ENCODE measurements at places on chromosomes 12 and 14.

GRCh38 chr12:5556033-5556614, 124.2 kb downstream of the NTF3 start:
- DNase-seq: no peak

- no peak for DNase-seq
These were observed 89.0 kb downstream of the RFX4 start for GRCh38 chr12:106671840-106672239.

- DNase-seq: no peak
These were observed 322.7 kb downstream of the CEP128 start for GRCh38 chr14:80618751-80619329.

GRCh38 chr14:22418631-22419030, 170.4 kb downstream of the DAD1 start:
- DNase-seq: no peak

GRCh38 chr14:56862836-56863235, 52.6 kb upstream of the OTX2 start:
- DNase-seq: peak; percentile 12

- no peak for DNase-seq
These were observed 2.2 kb downstream of the BAZ1A start for GRCh38 chr14:34872822-34873588.

DNA sequence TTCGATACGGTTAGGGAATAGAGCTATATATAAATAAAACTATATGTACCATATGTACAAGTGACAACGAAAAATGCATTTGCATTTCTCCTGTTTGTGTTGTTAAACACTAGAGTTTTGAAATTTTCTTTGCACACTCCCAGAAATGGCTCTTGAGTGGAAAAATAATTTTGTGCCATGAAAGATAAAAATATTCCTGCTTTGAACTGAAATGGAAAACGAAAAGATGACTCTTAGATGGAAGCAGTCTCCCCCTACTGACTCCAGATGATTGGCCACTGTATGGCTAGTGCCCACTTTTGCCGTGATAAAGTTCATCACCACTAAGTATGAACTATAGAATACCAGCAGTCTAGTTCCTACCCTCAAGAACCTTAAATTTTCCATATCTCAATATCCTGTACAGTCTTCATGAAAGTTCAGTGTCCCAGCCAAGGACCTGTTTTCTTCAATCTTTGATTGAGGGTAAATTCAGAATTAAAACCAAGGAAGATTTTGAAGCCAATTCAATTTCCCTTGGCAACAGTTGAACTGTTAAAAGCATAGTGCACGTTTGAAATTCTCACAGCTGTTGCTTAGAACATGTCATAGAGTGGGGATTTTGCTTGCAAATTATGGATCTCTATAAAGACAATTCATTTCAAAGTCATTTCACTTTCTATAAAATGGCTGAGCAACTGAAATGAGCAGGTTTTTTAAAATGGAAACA, 1.6 kb upstream of the PPP2R5E start:
- no peak for DNase-seq

GRCh38 chr12:12081836-12082497, 11.2 kb downstream of the BCL2L14 start:
- peak; percentile 14 for DNase-seq

GRCh38 chr14:95396221-95396620, 76.5 kb upstream of the CLMN start:
- no peak for DNase-seq

DNA sequence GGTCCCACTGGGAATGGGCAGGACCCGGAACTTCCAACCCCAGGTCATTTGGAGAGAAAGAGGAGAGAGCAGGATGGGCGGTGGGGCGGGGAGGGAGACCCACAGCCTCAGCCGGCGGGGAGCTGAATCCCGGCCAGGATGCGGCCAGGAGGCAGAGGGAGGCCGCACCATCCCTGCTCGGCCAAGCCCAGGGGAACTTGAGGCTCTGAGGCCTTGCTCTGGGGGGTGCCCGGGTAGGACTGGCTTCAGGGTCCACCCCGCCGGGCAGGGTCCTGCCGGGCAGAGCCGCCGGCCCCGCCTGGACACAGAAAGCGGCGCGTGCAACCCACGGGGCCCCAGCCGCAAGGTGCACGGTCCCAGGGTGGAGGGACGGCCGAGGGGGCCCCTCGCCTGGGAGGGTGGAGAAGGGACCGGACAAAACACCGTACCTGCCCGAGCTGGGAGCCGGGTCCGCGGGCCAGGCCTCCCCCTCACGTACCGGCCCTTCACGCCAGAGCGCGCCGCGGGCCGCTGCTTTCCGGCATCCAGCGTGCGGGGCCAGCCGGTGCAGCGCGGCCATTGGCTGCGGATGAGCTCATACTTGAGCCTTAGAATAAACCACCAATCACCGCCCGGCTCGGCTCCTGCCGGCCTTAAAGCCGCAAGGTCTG, at the start of gene RPS6KL1:
Gene RPS6KL1 (minus strand): TSS at position 509 of the 650 bp plus-strand sequence. CDS start 1,719 bp downstream, outside the sequence.
- DNase-seq: peak; percentile 85

DNA sequence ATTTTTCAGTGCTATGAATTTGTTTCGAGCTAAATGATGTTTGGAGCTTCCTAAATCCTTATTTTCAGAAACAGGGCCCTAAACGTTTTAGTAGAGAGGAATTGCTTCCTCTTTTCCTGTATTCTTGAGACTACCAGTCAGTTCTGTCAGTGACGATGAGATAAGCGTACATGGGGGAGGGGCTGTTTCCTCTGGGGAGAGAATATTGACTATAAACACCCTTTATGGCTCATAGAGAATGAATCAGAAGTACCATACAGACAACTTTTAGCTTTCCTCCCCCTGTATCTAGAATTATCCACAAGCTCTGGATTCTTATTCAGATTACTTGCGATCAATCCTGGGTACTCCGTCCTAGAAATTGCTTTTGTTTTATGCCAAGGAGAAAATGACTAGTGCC, 5.1 kb downstream of the TBK1 start:
- no peak for DNase-seq

DNA sequence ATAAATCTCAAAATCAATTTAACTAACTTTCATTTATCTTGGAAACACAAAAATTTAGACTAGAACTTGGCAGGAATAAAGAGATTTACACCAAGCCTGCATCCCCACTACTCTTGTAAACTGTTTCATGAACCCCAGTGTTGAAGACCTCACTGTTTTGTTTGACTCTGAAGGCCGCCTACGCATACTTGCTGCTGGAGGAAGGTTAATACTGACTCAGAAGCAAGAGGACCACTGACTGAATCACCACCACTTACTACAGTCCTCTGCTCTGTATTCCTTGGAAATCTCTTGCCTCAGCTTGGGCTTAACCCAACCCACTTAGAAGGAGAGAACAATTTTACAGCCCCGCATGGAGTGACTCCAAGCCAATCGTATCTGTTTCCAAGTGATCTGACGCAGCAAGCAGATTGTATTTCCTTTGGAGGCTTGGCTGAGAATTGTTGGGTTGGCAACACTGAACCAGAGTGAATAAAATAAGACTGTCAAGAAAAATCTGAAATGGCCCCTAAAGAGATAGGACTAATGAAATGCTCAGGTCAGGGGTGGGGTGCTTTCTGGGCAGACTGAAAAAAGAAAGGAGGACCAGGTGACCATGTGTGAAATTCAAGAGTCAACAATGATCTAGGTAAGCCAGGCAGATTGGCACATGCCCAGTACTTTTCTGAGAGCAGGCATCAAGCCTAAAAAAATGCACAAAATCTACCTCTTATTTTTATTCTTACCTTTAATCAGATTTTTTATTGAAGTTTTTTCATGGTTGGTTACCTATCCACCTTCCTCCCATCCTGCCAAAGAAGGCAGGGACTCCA, 248.6 kb downstream of the ZFP36L1 start:
- DNase-seq: peak; percentile 32

- DNase-seq: no peak
These were observed 67.8 kb downstream of the METTL25 start for GRCh38 chr12:82426081-82426480.

GRCh38 chr12:42679466-42679865, 89.9 kb upstream of the PRICKLE1 start:
- no peak for DNase-seq

DNA sequence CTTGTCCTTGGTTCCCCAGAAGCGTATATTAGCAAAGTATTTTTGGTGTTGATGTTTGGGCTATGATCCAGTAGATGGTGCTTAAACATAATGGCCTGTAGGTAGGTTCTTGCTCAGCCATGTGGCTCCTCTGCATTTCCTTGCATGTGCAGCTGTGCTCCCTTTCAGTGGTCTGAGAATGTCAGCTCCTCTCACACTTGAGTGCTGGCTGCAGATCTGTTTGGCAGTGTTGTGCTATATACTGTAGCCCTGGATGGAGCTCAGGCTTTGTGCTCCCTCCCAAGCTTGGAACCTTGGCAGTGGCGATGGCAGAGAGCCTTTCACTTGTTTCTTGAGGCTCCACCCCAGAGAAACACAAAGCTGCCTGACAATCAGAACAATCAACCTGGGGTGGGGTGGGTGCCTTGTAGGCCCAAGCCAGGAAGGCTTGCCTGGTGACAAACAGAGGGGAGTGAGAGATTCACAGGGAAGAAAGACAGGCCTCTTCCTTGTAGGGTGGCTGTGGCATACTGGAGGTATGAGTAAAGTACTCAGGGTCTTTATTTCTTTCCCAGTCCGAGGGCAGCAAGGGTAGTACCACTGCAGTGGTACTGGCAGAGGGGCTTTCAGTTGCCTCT, 255.3 kb downstream of the RAD51B start:
- DNase-seq: no peak

GRCh38 chr12:108727161-108727560, 4.2 kb downstream of the CORO1C start:
- DNase-seq: no peak

GRCh38 chr12:99978152-99978551, 6.6 kb downstream of the ANKS1B start:
- no peak for DNase-seq

- DNase-seq: no peak
These were observed 30.3 kb downstream of the NFKBIA start for GRCh38 chr14:35374263-35374712.

- no peak for DNase-seq
These were observed 26.2 kb downstream of the FAM177A1 start for GRCh38 chr14:35072226-35072625.

- DNase-seq: no peak
These were observed 96.3 kb downstream of the SLC15A4 start for GRCh38 chr12:128727461-128727860.

- no peak for DNase-seq
These were observed 327.6 kb downstream of the CCER1 start for GRCh38 chr12:90627180-90627896.

DNA sequence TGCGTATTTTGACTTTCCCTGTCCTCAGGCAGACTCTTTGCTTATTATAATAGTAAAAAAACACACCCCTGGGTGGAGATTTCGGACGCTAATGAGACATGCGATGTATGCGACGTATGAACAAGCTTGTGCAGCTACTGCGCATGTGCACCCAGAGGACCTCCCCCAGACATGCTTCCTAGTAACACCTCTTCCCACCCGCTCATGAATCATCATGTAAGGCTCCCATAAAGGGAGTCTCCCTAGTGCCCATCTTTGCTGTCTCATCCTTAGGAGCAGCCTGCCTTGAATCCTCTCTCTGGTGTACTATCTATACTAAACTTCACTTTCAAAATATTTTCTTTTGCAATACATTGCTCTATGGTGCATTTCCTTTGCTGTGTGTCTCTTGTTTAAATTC, 210.1 kb downstream of the TMEM132D start:
- DNase-seq: no peak

DNA sequence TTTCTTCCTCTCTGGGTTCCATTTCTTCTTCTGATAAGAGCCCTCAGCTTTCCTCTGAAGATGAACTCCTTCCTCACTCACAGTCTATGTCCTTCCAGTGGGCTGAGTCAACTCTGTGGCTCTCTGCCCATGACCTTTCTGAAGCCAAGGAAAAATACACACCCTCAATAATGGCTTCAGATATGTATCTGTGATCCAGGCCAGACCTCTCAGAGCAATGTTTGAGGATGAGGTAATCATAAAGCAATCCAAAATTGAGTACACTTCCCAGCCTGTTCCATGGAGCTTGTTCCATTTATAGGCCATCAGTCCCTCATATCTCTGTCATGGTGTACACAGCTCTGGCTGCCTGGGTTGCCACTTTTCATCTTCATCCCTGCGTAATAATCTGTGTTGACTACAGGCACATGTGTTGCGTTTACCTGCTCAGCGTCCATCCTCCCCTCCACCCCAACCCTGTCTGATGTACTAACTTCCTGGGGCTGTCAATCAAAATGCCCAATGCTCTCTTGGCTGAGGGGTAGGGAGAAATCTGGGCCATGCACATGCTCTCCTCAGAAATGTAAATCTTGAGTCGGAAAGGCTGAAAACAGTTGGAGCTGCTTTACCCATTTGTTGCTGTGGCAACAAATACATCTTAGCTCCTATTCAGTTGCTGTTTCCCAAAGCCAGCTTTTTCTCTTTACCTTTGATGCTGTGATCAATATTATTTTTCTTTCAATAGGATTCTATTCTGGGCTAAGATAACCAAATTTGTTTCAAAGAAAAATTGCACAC, 377.8 kb upstream of the TMEM132C start:
- no peak for DNase-seq

GRCh38 chr12:69354556-69355187, 4.9 kb upstream of the YEATS4 start:
- DNase-seq: no peak

DNA sequence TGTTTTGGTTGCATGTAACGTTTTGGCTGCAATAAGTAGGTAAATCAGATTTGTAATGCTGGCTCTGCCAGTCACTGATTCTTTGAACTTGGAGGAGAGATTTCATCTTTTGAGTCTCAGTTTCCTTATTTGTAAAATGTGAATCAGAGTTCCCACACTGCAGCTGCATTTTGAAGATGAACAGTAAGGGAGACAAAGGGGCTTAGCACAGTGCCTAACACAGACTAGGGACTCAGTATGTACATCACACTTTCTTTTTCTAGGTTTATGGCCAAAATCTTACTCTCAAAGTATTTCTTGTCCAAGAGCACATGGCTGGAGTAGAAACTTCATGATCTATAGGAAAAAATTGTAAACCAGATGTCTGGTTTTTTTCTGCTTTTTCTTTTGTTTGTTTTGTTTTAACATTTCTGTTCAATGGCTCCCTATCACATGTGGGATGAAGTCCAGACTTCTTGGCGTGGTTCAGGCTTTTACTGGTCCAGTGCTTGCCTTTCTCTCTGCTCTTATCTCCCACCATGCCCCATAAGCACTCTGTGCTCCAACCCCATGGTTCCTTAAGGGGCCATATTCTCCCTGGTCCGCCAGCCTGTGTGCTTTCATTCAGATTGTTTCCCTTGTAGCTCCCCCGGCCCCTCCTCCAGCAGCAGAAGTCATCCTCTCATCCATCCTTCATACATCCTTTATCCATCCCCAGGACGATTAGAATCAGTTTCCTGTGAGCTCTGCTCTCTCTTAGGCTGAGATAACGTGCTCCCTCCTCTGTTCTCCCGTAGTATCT, 58.0 kb downstream of the SYNE2 start:
- no peak for DNase-seq

GRCh38 chr14:53458368-53458814, 305.3 kb upstream of the DDHD1 start:
- no peak for DNase-seq

GRCh38 chr12:84648425-84648824, 264.2 kb downstream of the SLC6A15 start:
- DNase-seq: no peak

Measured in anterior cingulate cortex (tissue), 58 donors.